Stimulated activated CD4-positive, alpha-beta T cell treated with anti-CD3 and anti-CD28 coated beads, Interleukin-12 subunit alpha, Interleukin-12 subunit beta, amount 100 ng/mL, for 24 hours (primary cell): ENCODE measurements at places on chromosomes 16 and 17.

- no peak for DNase-seq
These were observed 35.4 kb upstream of the ARL4D start for GRCh38 chr17:43363181-43363925.

GRCh38 chr16:89116341-89117226, 22.9 kb downstream of the ACSF3 start:
- no peak for DNase-seq

DNA sequence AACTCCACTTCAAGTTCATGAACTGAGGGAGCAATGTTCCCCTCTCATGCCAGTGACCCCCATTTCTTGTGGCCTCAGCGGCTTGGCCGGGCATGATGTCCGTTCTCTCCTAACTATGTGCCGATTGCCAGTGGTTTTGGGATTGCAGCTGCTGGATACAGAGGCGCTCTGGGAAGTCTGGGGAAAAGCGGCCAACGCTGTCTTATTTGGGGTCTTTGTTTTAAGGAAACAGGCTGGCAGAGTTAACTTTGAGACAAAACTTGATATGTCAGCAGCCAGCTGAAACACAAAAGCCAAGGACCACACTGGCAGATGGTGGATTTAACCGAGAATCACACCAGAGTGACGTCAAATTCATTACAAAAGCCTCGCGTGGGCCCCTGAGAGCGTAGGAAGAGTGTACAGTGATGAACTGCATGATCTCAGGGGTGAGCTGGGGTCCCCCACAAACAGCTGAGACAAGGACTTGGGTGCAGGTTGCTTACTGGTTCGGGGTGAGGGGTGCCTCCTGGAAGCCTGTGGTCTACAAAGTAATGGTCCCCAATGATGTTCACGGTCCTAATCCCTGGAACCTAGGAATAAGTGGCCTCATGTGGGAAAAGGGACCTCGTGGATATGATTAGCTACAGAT, 180.4 kb downstream of the IRF8 start:
- DNase-seq: no peak

- peak; percentile 89 for DNase-seq
These were observed 9.0 kb upstream of the ZFP90 start for GRCh38 chr16:68529931-68530701.

DNA sequence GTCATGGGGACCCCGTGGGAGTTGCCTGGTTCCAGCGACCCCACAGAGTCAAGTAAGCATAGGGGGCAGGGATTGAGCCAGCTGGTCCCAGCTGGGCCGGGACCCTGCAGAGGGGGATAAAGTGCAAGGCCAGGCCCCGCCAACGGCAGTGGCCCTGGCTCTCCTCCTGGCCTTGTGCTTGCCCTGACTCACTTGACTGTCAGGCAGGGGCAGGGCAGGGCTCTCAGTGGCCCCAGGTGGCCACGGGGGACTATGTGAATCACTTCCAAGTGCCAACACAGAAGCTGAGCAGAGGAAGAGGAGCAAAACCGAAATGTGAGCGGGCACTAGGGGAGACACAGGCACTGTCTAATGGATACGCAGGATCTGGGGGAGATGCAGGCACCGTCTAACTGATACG, 21.6 kb upstream of the NCBP3 start:
- DNase-seq: no peak

DNA sequence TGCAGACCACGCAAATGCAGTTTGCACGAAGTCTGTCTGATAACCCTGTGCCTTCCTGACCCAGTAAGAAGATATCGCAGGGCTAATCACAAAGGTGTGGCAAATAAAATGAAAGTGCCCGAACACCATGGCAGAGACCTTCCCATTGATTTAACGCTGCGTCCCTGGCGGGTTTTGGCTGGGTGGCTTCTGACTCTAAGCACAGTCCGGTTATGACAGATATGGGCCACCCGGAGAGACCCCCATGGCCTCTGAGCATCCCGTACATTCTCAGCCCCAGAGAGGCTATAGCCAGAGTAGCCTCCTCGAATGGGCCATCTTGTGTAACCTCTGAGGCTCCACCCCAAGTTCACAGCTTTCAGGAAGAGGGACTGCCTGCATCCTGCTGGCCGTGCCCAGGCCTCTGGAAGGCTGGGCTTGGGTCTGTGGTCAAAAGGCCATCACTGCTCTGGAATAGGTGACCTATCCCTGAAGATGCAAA, 5.5 kb downstream of the FOXC2 start:
- no peak for DNase-seq
